ENCODE measurements at places on chromosomes 5 and 9. TPM values are rescaled to one million over a fixed set of nuclear protein-coding genes. Genes with fewer than 3 reads are reported as not detected.

SLC1A3 gene
- not detected for total RNA-seq

REEP2 gene
- 2.8 TPM for total RNA-seq

TRAF1 gene
- 1.3 TPM for total RNA-seq

EFNA5 gene
- total RNA-seq, result 25.8 TPM

PCDHB5 gene
- total RNA-seq, result 0.40 TPM

TSLP gene
- total RNA-seq, result 0.53 TPM

HAVCR1 gene
- not detected for total RNA-seq

SPINK1 gene
- not detected for total RNA-seq

PTGDS gene
- not detected for total RNA-seq

SPATA31D4 gene
- not detected for total RNA-seq

PKD2L2 gene
- total RNA-seq, result not detected

AK8 gene
- total RNA-seq, result 0.13 TPM

HACD4 gene
- 1.1 TPM for total RNA-seq

C9orf153 gene
- total RNA-seq, result 0.27 TPM

TMEFF1 gene
- total RNA-seq, result 6.2 TPM

MIGA2 gene
- total RNA-seq, result 18.2 TPM

GARIN3 gene
- not detected for total RNA-seq

SHOC1 gene
- total RNA-seq, result not detected

DAB2 gene
- 186 TPM for total RNA-seq

ARL15 gene
- 48.8 TPM for total RNA-seq

PCSK5 gene
- total RNA-seq, result 8.4 TPM

LHFPL2 gene
- total RNA-seq, result 64.5 TPM

PIP5K1B gene
- total RNA-seq, result not detected

GABRA1 gene
- not detected for total RNA-seq

IL7R gene
- 2.1 TPM for total RNA-seq

CDH6 gene
- total RNA-seq, result 0.13 TPM

EIF4E1B gene
- total RNA-seq, result not detected

All from thoracic aorta endothelial cell (primary cell).